ENCODE measurements at places on chromosomes 12 and 14.

DNA sequence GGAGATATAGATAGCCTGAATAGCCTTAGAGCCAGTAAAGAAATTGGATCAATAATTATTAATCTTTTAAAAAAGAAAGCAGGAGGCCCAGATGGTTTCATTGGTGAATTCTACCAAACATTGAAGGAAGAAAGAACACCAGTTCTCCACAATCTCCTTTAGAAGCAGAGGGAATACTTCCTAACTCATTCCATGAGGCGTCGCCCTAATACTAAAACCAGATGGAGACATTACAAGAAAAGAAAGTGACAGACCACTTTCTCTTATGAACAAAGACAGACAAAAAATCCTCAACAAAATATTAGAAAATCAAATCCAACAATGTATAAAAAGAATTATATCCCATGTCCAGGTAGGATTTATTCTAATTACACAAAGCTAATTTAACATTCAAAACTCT lies 362.6 kb downstream of the BCAT1 start:
- DNase-seq = no peak

GRCh38 chr12:50081096-50081808 lies 3.9 kb upstream of the SMARCD1 start:
- no peak for DNase-seq

DNA sequence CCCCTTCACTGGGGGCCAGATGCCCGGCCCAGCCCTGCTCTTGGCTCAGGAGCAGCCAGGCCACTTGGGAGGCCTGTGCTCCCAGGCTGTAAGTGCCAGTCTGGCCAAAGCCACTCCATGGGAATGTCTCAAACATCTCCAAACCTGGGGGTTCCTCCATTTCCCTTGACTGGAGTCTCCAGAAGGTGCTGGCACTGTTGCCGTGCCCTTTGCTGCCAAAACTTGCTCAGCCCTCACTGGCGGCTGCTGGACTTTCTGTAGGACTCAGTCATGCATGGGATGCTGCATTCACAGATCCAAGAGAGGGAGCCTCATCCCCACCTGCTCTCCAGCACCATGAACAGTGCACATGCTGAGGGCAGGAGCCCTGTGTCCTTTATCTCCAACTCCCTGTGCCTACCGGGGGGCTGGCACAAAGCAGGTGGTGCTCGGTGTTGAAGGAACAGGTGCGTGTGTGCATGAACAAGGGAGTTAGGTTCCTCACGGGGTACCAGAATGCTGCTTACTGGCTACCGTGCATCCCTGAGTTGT lies 9.6 kb upstream of the OTUB2 start:
- no peak for DNase-seq

- DNase-seq = no peak
Observed at GRCh38 chr12:87809916-87810315, 219.3 kb downstream of the C12orf50 start.

GRCh38 chr12:5201554-5202218 lies 158.0 kb downstream of the KCNA5 start:
- DNase-seq = peak; percentile 11

DNA sequence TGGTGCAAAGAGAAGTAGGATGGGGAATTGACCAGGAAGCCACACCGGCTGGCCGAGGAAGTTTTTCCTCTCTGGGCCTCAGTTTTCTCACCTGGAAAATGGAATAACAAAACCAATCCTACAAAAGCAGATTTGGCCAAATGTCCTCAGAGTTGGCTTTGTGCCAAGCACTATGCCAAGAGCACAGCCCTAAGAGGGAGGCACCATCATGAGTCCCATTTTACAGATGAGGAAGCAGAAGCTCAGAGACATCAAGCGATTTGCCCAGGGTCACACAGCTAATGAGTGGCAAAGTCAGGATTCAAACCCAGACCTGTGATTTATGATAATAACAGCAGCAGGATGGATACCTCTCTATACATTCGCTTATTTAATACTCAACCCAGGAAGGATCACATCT lies 27.3 kb downstream of the RASAL1 start:
- DNase-seq = no peak

DNA sequence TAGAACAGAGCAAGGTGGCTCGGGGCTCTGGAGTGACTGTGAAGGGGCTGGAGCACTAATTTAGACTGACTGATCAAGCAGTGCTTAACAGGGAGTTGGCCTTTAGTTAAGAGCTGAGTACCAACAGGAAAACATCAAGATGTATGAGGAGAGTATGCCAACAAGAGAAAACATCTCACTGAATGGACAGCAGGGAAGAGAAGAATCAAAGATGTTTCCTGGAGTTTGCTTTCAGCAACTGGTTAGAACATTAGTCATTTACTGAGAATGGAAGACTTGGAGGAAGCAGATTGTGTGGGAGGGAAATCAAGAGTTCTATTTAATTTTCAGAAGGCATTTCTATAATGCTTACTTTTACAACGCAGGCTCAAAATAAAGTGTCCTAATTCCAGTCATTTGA lies 259.3 kb downstream of the ADAMTS20 start:
- no peak for DNase-seq

All from KBM-7 (cell line).